Smooth muscle cell of the umbilical artery (primary cell): ENCODE measurements at places on chromosomes 6 and 20. TPM values are rescaled to one million over a fixed set of nuclear protein-coding genes. Genes with fewer than 3 reads are reported as not detected.

Gene NFATC2
- total RNA-seq: 0.59 and 1.1 TPM in 2 replicates

Gene SOX12
- 4.8 and 8.9 TPM in 2 replicates for total RNA-seq

Gene EEF1A1
- 20,106 and 29,417 TPM in 2 replicates for total RNA-seq

Gene BPIFB2
- total RNA-seq: not detected in 2 replicates

Gene YTHDF1
- 17.8 and 25.2 TPM in 2 replicates for total RNA-seq

Gene FAM162B
- not detected in 2 replicates for total RNA-seq

Gene ARMC12
- 0.30 and 0.42 TPM in 2 replicates for total RNA-seq
